ENCODE measurements at places on chromosomes 2 and 18. TPM values are rescaled to one million over a fixed set of nuclear protein-coding genes. Genes with fewer than 3 reads are reported as not detected.

The SSB gene
- total RNA-seq: 70.3 TPM

The UGT1A5 gene
- not detected for total RNA-seq

The EGR4 gene
- not detected for total RNA-seq

The MRPL30 gene
- total RNA-seq: 18.4 TPM

The ACADL gene
- total RNA-seq: 9.7 TPM

The PID1 gene
- total RNA-seq: 75.5 TPM

The CASP10 gene
- total RNA-seq: 14.3 TPM

The MPP4 gene
- 1.1 TPM for total RNA-seq

The ASB18 gene
- not detected for total RNA-seq

The IL1RL2 gene
- 0.31 TPM for total RNA-seq

The CBLN2 gene
- total RNA-seq: 0.72 TPM

The DSC3 gene
- total RNA-seq: 0.32 TPM

The PRKRA gene
- 57.5 TPM for total RNA-seq

The ABCB11 gene
- 0.37 TPM for total RNA-seq

The CYP26B1 gene
- total RNA-seq: 14.4 TPM

The CPLX4 gene
- not detected for total RNA-seq

The MYO7B gene
- total RNA-seq: 0.12 TPM

The POTEI gene
- total RNA-seq: 0.13 TPM

The PAX3 gene
- not detected for total RNA-seq

The ZNF142 gene
- total RNA-seq: 26.0 TPM

The STARD6 gene
- not detected for total RNA-seq

The VWC2L gene
- not detected for total RNA-seq

The TMEM169 gene
- 0.95 TPM for total RNA-seq

The PLB1 gene
- 15.4 TPM for total RNA-seq

The CAVIN2 gene
- total RNA-seq: 45.3 TPM

The CCDC102B gene
- 15.0 TPM for total RNA-seq

The HOXD13 gene
- not detected for total RNA-seq

The RGPD5 gene
- 27.4 TPM for total RNA-seq

The ANKRD62 gene
- total RNA-seq: not detected

The SLC5A7 gene
- not detected for total RNA-seq

The PLGLB2 gene
- 1.7 TPM for total RNA-seq

The TUBA4B gene
- total RNA-seq: not detected

The FOXD4L1 gene
- total RNA-seq: 0.19 TPM

The ALPG gene
- total RNA-seq: not detected

The CABYR gene
- 2.5 TPM for total RNA-seq

The MSGN1 gene
- not detected for total RNA-seq

The UGT1A10 gene
- total RNA-seq: not detected

The TNFRSF11A gene
- 3.0 TPM for total RNA-seq

The MC2R gene
- total RNA-seq: not detected

The NXPH2 gene
- 2.1 TPM for total RNA-seq

The NGEF gene
- not detected for total RNA-seq

The TACR1 gene
- total RNA-seq: 4.1 TPM

The MFSD6 gene
- total RNA-seq: 55.4 TPM

The PRKD3 gene
- total RNA-seq: 26.4 TPM

The ANKRD30B gene
- not detected for total RNA-seq

The PROKR1 gene
- total RNA-seq: 0.96 TPM

The ERBB4 gene
- 0.16 TPM for total RNA-seq

The CCDC85A gene
- total RNA-seq: 10.3 TPM

The DSEL gene
- 13.1 TPM for total RNA-seq

The TDRD15 gene
- total RNA-seq: 0.84 TPM

The MARCHF4 gene
- total RNA-seq: not detected
